ENCODE measurements at places on chromosomes 12 and 14.

- no peak for DNase-seq
These were observed 53.8 kb downstream of the SDR9C7 start for GRCh38 chr12:56880125-56880992.

GRCh38 chr14:69287098-69288010 is 27.4 kb downstream of the GALNT16 start:
- DNase-seq = no peak

DNA sequence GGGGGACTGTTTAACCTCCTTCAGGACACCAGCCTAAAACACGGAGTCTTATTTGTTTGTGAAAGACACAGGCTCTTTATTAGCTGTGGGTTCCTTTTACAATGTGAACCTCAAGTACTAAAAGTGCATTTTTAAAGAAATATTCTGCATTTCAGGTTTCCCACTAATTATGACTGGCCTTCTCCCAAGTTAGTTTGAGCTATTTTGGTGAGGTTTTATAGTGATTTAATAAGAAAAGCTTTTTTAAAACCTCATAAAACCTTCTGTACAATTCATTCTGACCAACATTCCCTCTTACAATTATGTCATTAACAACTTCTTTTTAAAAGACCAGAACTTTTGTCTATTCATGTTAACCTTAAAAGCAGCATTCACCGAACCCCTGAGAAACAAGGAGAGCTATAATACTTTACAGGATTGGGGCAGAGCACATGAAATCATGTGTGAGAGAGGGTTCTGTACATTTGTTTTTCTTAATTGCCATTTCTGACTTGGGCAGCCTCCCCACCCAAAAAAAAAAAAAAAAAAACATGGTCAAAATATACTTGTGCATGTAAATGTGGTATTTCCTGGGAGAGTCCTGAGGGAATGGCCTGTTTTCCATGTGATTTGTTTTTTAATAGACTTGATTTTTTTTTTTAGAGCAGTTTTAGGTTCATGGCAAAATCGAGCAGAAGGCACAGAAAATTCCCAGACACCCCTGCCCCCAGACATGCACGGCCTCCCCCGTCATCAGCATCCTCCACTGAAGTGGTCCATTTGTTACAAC is 169.5 kb downstream of the CHST11 start:
- DNase-seq = no peak

DNA sequence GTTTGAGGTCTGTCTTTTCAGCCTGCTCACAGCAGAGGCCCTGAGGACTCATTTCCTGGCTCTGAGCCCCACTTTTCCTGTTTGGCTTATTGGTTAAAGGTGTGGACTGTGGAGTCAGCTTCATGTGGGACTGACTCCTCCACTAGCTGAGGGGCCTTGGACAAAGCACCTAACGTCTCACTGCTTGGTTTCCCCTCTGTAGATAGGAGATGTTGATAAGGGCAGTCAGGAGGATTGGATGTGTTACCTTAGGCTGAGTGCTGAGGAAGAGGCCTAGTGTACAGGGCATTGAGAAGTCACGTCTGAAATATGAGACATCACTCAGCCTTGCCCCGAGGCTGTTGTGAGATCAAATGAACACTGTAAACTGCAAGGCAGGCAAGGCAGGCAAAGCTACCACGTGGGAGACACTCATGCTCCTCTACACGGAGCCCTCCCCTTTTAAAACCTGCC is 27.1 kb upstream of the TCL1A start:
- no peak for DNase-seq

- DNase-seq = no peak
These were observed 14.9 kb upstream of the FKBP11 start for GRCh38 chr12:48940181-48940580.

- DNase-seq = no peak
These were observed 78.0 kb downstream of the IFNG start for GRCh38 chr12:68081561-68081960.

- DNase-seq = no peak
These were observed 1373.7 kb downstream of the LRFN5 start for GRCh38 chr14:42980419-42980818.

- DNase-seq = no peak
These were observed 149.7 kb upstream of the ARHGAP5 start for GRCh38 chr14:31927348-31927832.

DNA sequence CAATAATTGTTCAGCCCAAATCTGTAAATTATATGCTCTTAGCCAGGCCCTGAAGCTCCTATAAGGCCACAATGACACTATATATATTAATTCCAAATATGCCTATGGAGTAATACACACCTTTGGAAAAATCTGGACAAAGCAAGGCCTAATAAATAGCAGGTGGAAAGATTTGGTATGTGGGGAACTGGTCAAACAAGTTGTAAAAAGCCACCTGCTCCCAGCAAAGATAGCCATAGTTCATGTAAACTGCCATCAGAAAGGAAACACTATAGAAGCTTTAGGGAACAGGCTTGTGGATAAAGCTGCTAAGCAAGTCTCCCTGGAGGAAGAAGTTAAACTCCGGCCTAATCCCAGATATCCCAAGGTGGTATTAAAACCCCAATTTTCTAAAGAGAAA is 29.7 kb downstream of the PRMT8 start:
- no peak for DNase-seq

GRCh38 chr12:56188778-56189098 is 545 bp downstream of the SMARCC2 start:
- no peak for DNase-seq

- DNase-seq = peak; percentile 75
These were observed 13.2 kb downstream of the PXN start for GRCh38 chr12:120252071-120252906.

GRCh38 chr12:126431767-126432166 is 1366.5 kb downstream of the AACS start:
- DNase-seq = no peak

GRCh38 chr12:25102402-25102801 is 92.6 kb downstream of the DNAI7 start:
- DNase-seq = no peak

GRCh38 chr12:27919671-27920235 is 52.8 kb downstream of the PTHLH start:
- no peak for DNase-seq

- no peak for DNase-seq
These were observed 59.9 kb downstream of the CCDC92 start for GRCh38 chr12:123912415-123913380.

DNA sequence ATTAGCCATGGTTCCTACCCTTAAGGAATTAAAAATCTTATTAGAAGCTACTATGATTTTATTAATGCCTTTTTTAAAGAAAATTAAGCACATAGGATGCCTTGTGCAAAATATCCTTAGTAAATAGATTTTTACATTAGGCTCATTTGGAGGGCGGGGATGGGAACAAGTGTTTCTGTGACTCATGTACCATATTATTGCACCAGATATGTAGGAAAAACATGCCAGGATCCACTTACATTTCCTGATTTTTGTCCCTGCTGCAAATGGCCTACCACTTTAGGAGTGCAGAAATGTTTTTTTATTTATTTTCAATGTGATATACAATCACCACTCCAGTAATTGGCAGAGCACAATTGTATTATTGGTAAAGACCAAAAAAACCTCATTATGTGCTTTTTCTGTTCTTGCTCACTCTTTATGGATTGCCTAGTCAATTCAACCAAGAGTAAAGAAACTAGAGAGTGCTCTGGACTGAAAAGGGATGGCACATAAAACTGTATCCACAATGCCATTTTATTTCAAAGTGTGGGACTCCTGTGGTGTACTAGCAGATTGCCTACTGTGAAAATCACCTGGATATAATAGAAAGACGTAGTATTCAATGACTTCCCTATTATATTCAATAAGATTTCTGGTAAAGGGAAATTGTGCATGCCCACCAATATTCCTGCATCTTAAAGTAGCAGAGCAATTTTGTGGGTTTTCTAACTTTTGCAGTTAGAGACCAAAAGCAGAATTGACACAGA is 86.9 kb downstream of the ANO6 start:
- no peak for DNase-seq

DNA sequence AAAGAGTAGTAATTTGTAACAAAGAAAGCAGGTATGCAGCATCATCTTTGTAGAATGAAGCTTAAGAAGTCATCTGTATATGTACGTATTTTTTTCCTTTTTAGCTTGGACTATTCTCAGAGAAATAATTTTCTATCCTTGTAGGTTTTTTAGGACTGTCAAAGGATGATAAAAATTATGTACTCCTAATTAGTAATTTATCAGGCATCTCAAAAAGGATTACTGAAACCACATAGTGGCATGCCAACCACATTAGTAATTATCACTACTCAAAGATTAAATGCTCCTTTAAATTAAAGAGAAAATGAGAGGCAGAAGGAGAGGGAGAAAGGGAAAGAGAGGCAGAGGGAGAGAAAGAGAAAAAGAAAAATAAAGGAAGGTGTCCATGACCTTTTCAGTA is 17.3 kb downstream of the TTC8 start:
- no peak for DNase-seq

- DNase-seq = no peak
These were observed 1.5 kb downstream of the PTPRB start for GRCh38 chr12:70635755-70636154.

- DNase-seq = no peak
These were observed 4.7 kb downstream of the P2RX2 start for GRCh38 chr12:132623072-132623869.

DNA sequence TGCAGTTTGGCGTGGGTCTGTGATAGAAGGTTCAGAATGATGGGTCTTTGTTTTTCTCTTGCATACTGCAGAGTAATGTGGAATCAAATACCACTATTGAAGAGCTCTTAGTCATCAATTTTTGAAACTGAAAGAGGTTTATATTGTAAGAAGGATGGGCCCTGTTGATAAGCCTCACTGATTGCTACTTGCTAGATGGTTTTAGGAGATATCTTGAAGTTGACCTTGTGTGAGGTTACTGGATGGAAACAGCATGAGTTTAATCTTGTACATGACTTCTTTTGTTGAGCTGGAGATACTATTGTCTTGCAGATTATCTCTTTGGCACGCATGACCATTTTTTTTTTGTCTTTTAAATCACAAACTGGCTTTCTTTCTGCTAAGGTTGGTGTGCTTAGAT is 13.8 kb downstream of the BICD1 start:
- no peak for DNase-seq

DNA sequence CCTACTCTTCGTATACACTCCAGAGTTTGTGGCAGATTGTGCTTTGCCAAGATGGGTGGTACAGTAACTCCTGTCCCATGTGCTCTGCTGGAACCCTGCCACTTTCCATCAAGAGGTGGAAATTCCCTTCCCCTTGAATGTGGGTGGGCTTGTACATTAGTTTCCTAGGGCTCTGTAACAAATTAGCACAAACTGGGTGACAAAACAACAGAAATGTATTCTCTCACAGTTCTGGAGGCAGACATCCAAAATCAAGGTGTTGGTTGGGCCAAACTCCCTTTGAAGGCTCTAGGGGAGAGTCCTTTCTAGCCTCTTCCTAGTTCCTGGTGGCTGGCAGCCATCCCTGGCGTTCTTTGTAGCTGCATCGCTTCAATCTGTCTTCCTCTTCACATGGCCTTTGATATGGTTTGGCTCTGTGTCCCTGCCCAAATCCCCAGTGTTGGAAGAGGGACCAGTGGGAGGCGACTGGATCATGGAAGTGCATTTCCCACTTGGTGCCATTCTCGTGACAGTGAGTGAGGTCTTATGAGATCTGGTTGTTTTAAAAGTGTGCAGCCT is 117.5 kb downstream of the VRK1 start:
- DNase-seq = no peak

Data from activated CD4-positive, alpha-beta T cell treated with anti-CD3 and anti-CD28 coated beads, Interleukin-2, amount 50 U/mL, for 48 hours (primary cell).